ENCODE measurements at places on chromosomes 7 and 10.

DNA sequence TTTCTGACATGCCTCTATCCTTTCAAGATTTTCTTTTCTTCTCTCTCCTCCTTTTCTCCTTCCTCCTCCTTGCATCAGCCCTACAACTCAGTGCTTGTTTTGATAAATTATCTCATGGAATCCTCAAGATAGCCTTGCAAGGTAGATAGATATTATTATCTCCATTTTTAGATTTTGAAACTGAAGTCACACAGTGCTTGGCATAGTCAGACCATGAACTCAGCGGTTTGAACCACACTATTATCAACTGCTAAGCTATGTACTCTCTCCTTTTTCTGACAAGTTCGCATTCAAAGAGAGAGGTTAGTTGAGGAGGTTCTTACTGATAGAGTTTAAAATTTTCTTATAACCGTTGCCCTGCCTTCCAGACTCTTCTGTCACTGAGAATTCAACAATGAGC lies 79.1 kb downstream of the SUGCT start:
- ATAC-seq: no peak

DNA sequence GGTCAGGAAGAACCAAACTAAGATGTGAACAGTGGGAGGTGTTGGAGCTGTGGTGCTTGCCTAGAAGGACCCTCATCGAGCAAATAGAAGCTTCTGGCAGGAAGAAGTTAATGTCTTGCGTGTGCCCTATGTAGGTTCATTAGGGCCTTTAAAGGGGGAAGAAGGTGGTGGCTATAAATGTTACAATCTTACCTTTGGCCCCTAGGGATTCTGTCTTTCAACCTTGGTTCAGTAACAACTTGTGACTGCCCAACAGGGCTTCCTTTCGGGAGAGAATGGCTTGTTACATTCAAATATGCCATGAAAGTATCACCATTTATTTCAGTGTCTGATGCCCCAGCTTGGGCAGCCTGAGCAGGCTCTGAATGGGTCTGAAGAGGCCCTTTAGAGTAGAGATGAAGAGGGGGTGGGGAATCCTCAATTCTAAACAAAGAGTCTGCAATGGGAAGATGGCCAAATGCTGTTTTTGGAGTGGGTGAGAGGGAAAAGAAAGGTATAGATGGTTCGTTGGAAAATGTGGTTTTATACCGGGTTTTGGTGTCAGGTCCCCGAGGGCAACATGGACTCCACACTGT lies 108.0 kb downstream of the TCF7L2 start:
- ATAC-seq: no peak

DNA sequence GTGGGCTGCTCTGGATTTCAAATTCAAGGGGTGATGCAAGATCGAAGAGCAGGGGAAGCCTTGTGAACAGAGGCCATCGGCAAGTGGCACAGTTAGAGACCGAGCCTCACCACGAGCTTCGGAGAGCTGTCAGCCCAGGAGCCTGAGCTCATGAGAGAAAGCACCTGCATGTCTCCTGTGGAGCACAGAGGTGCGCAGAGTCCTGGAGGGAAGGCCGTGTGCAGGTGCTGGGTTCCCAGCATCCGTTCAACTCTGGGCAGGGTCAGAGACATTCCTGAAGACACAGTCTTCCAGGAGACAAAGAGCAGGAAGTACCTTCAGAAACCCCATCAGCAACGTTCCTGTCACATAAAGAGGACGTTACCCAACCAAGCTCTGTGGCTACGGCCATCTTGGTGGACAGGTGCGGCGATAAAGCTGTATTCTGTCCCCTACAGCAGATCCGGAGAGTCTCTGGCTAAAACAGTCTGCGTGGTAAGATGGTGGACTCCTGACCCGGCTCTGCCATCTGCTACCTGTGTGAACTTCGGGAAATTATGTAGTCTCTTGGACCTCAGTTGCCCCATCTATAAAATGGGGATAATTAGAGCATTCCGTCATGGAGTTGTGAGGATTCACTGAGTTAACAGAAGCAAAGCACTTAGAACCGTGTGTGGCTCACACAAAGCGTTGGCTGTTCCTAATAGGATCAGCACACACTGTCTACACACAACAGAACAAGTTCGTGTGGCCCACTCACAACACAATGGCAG lies 40.6 kb downstream of the NOD1 start:
- no peak for ATAC-seq

GRCh38 chr10:90969121-90969534 lies 48.2 kb upstream of the ANKRD1 start:
- ATAC-seq: no peak

GRCh38 chr10:34433241-34434076 lies 381.6 kb downstream of the PARD3 start:
- ATAC-seq: no peak

GRCh38 chr7:29239638-29240037 lies 45.1 kb downstream of the CHN2 start:
- ATAC-seq: no peak

Measured in activated CD4-positive, CD25-positive, alpha-beta regulatory T cell treated with anti-CD3 and anti-CD28 coated beads, Interleukin-2, amount 50 U/mL, for 24 hours (primary cell).